ENCODE measurements at places on chromosomes 2 and 18.

GRCh38 chr2:186347472-186347871 is 138.6 kb upstream of the ZC3H15 start:
- DNase-seq: peak; percentile 25

DNA sequence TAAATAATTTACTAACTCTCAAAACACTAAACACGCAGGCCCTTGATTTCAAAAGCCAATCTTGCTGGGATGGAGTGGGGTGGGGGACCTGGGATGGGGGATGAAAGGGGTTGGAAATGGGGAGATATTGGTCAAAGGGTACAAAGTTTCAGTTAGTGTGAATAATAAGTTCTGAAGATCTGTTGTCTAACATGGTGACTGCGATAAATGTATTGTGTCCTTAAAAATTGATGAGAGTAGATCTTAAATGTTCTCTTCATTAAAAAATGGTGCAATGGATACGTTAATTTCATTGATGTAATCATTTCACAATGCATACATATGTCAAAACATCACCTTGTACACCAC is 505 bp upstream of the ACYP2 start:
- no peak for DNase-seq

- DNase-seq: peak; percentile 75
Observed at GRCh38 chr2:172972005-172972619, 103.5 kb upstream of the MAP3K20 start.

DNA sequence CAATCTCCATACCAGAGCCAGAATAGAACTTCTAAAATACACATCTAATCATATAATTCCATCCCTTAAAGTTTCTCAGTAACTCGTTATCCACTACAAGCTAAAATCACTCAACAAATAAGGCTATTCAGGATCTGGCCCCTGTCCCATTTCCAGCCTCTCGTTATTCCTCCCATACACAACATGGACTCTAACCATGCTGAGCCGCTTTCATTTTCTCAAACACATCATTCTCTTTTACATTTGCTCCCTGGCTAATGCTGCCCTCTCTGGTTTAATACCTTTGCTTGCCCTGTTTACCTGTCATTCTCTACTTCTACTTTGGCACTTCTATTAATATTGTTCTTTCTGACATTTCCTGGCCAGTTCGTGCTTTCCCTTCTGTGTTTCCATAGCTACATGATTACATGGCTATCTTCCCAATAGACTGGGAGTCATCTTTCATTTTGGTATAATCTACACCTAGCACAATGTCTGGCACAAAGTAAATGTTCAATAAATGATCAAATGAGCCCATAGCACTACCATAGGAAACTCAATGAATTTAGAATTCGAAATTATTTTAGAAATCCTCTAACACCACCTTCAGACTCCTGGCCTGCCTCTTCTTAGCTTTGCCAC is 163.6 kb upstream of the VRK2 start:
- DNase-seq: peak; percentile 23

DNA sequence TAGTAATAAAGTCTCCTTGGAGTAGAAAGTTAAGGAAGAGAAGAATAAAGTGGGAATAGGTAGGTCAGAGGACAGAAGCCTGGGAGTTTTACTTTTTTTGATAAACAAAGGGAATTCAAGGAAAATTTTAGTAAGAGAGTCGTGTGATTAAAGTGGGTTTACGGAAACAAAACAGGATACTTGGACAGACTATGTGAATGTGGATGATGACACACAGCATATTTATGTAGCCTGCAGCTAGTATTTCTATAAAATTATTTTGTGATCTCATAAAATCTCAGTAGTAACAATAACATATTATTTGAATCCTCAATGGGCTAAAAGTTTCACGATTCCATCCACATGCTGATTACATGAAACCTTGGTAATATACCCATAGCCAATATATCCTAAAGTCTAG is 450.7 kb upstream of the PIK3C3 start:
- DNase-seq: no peak

DNA sequence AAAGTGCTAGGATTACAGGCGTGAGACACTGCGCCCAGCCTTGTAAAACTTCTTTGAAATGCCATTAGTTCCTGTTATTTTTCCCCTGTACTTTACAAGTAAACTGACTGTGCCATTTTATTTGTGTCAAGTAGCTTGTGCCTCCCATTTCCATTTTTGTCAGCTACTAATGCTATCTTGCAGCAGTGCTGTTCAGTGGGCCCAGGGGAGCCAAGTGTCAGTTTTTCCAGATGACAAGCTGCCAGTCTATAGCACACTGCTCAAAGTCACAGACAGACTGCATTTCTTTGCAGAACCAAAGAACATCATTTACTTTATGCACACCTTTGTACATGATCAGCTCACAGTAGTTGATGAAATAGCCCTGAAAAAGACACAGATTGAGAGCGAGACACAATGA is 901.3 kb upstream of the CDH2 start:
- DNase-seq: no peak

DNA sequence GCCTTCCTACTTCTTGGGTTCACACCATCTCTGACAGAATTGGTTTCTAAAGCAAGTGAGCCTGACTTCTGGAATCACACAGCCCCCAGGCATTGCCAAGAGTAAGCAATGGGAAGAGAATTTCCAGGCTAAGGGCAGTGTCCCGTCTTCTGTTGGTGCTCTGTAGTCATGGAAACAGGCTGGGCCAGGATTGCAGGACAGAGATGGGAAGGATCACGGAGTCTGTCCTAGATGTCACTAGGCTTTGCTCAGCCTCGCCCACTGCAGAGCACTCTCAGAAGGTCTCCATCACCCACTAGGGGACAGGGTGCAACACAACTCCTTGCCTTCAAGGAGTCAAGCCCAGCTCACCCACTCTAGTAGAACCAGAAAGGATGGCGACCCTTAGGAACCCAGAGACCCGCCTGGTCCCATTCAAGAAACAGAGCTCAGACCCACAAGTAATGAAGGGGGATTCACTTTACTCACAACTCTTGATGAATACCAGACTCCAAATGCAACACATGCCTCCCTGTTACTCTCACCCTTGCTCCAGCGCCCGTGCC is 48.6 kb upstream of the TEX51 start:
- no peak for DNase-seq
